Esophagus squamous epithelium (tissue), 5 donors: ENCODE measurements at places on chromosomes 11 and 22. TPM values are rescaled to one million over a fixed set of nuclear protein-coding genes. Genes with fewer than 3 reads are reported as not detected.

GRCh38 chr11:63680834-63681320 lies 423 bp upstream of the RTN3 start:
- no peak for DNase-seq

GRCh38 chr11:66022401-66023185 lies 3.7 kb downstream of the CATSPER1 start:
- DNase-seq = no peak

DNA sequence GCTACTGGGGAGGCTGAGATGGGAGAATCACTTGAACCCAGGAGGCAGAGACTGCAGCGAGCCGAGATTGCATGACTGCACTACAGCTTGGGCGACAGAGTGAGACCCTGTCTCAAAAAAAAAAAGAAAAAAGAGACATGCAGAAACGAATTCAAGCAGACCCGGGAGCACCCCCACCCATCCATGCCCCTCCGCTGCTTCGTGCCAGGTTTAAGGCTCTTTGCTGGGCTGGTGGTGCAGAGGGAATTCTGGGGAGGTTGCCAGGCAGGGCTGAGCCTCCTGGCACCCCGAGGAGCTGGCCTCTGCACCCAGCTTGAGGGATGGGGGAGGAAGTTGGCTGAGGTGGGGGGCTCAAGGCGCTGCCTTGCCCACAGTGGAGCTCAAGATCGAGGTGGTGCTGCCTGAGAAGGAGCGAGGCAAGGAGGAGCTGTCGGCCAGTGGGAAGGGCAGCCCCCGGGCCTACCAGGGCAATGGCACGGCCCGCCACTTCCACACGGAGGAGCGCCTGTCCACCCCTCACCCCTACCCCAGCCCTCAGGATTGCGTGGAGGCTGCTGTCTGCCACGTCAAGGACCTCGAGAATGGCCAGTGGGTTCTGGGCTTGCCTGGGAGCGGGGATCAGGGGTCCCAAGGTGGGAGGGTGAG lies 6.0 kb downstream of the AIFM3 start:
- no peak for DNase-seq

DNA sequence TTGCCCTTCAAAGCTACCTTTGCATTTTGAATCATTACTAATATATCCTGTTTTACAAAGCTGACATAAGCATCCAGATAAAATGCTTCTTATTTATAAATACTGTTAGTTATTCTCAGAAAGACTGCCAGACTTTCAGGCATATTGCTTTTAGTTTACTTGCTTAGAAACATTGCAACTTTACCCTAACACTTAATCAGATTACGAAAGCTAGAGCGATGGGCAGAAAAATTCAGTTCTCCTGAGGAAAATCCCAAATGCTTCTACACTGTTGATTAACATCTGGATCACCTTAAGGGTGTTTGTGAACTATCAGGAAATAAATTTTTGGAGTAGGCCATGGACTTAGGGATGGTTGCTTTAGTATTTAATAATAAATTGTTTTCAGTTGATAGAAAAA lies 289.7 kb upstream of the MPPED2 start:
- no peak for DNase-seq

DNA sequence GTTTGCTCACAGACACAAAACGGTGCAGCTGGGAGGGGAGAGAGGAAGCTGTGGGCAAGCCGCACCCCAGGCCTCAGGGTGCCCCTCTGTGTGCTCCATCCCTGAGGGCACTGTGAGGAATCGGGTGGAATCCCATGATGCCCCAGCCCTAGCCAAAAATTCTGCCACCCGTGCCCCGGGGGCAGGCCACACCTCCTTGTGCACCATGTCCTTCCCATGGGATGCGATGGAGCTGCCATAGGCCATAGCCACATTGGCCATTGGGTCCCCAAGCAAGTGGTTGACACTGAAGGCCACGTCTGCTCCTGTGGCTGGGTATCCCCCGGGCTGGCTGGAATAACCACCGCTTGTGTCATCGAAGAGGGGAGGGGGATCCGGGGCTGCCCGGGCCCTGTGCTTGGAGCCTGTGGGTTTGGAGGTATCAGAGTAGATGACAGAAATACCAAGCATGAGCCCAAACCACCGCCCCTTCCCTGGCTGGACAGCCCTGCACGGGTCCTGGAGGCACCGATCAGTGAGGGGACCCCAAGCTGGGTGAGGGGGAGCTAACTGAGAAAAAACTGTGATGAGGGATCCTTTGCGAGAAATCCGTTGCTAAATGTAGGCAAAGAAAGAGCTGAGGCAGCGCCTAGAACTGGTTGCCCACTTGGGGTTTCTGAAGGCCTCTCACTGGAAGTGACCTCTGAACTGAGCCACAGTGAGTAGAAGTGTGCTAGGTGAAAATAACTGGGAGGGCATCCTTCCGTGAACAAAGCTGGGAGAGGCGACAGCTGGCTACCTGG lies 863 bp downstream of the YIF1A start:
- DNase-seq = no peak

GRCh38 chr11:8342821-8343681 lies 79.4 kb upstream of the LMO1 start:
- no peak for DNase-seq

- DNase-seq = no peak
These were observed 5.9 kb upstream of the UVRAG start for GRCh38 chr11:75809111-75809510.

DNA sequence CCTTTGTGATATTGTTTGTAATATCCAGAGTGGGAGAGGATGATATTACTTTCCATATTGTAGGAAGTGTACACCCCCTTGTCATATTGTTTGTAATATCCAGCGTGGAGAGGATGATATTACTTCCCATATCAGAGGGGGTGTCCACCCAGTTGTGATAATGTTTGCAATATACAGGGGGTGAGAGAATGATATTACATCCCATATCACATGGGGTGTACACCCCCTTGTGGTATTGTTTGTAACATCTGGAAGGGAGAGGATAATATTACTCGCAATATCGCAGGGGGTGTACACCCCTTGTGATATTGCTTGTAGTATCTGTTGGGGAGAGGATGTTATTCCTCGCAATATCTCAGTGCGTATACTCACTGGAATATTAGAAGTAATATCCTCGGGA lies 61.5 kb downstream of the PRSS23 start:
- DNase-seq = no peak

DNA sequence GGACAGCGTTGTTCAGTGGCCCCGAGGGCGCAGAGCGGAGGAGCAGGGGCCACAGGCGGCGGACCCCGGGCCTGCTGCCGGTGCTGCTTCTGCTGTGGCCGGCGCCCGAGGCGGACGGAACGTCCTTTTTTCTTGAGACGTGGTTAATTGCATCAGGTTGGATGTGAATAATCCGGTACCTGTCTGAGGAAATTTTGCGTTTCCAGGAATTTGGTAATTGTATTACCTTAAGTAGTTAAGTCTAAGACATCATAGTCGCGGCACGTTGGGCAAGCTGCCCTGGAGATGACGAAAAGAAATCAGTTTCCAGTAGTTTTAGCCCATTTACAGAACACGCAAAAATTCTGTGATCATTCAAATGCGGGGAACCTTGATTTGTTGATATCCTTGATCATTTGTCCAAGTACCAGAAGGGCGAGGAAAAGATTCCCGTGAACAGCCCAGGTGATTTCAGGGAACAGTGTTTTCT lies 789 bp downstream of the SPECC1L start:
- DNase-seq = no peak

DNA sequence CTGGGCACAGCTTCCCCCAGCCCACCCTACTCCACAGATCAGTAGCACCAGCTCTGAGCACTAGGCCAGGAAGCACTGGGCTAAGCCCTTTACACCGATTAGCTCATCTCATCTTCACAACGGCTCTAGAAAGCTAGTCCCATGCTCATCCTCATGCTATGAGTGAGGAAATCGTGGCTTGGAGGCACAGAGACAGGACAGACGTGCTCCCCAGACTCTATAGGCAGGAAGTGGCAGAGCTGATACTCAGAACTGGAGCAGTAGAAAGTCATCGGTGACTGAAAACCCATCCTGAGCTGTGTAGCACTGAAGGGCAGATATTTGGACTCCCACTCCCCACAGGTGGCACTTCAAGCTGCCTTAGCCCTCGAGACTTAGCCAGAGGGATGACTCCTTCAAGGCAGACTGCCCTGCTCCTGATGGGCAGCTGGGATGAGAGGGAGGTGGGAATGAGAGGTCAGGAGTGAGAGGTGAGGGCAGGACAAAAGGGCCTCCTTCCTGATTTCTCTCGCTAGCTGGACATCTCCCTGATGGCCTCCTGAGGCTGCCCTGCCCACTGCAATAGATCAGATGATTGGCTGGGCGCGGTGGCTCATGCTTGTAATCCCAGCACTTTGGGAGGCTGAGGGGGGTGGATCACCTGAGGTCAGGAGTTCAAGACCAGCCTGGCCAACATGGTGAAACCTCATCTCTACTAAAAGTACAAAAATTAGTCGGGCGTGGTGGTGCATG lies 9.7 kb downstream of the CD5 start:
- DNase-seq = no peak

DNA sequence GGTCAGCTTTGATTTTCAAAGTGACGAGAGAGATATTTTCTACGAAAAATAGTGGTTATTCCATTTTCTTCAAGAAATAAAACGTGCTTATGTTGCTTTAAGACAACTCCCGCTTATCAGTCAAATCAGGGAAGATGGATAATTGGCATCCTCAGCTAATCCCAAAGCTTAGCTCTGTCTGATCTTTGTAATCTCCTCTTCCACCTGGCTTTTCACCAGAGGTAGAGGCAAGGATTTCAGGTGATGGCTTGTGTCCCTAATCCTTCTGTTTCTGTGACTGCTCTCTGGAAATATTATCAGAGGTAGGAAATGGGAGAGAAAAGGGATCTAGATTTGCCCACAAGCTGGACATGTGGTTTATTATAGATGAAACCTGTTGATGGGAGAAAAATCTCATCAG lies 78.9 kb downstream of the DBX1 start:
- DNase-seq = no peak

GRCh38 chr11:93330446-93330984 lies at the start of gene DEUP1:
Gene DEUP1 (plus strand): TSS chr11:93330742. CDS start chr11:93332260, 1,518 bp downstream.
- DNase-seq = no peak

Gene SMTN
- total RNA-seq = 158 TPM

Gene ACR
- not detected for total RNA-seq

Gene ATG13
- 79.2 TPM for total RNA-seq

Gene TPBGL
- not detected for total RNA-seq

Gene MPZL2
- total RNA-seq = 327 TPM

Gene PGM2L1
- total RNA-seq = 1.3 TPM

Gene FGF4
- not detected for total RNA-seq

Gene TTC36
- not detected for total RNA-seq
